ENCODE measurements at places on chromosomes 11 and 22. TPM values are rescaled to one million over a fixed set of nuclear protein-coding genes. Genes with fewer than 3 reads are reported as not detected.
A peak's percentile ranks its signal among the peaks of the same experiment; 100 is the strongest.

DNA sequence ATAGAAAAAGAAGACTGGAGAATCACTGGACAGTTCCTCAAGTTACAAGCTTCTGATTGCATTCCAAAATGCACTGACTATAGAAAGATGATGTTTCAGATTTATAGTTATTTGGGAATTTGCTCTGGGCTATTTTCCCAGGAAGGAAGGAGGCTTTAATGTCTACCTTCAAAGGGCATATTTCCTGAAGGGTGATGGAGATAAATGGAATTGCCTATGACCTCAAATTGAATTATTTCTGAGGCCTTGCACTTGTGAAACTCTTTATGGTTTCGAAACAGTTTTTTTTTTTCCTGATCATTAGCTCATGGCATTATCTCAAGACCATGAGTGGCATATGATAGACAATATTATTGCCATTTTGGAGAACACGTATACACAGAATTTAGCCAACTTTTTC is 333.9 kb downstream of the METTL15 start:
- H3K4me1 ChIP-seq: peaks cover 15% of the 10 kb centered on the region
- no peak for DNase-seq
- no peak overlapping the region for H3K27ac ChIP-seq
- no peaks in the 10 kb centered on the region for H3K27me3 ChIP-seq
- H3K4me3 ChIP-seq: no peak overlapping the region
- H3K36me3 ChIP-seq: no peaks in the 10 kb centered on the region

DNA sequence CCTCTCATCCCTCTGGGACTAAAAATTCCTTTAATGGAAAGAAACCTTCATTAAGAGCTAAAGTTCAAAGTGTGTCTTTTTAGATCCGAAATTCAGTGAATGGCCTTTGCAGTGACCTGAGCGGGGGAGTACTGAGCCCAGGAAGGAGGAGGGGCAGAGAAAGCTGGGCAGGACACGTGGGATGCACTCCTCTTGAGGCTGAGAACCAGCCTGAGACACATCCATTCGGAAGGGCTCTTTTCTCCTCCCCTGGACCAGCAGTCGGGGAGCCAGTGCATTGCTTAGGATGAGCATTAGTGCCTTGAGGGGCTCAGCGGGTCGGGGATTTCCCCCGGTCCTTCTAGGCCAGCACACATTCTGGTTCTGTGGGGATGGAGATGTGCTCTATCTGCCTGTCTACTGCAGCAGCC is 258.9 kb upstream of the B3GAT1 start:
- no peaks in the 10 kb centered on the region for H3K36me3 ChIP-seq
- H3K27ac ChIP-seq: no peak overlapping the region
- no peaks in the 10 kb centered on the region for H3K27me3 ChIP-seq
- DNase-seq: no peak
- H3K4me3 ChIP-seq: no peak overlapping the region
- H3K4me1 ChIP-seq: no peaks in the 10 kb centered on the region

- no peak overlapping the region for H3K27ac ChIP-seq
- no peak overlapping the region for H3K4me3 ChIP-seq
- peaks cover 5% of the 10 kb centered on the region for H3K36me3 ChIP-seq
- DNase-seq: peak; percentile 74
Measured at GRCh38 chr22:27804470-27805297, 3.1 kb upstream of the MN1 start.

DNA sequence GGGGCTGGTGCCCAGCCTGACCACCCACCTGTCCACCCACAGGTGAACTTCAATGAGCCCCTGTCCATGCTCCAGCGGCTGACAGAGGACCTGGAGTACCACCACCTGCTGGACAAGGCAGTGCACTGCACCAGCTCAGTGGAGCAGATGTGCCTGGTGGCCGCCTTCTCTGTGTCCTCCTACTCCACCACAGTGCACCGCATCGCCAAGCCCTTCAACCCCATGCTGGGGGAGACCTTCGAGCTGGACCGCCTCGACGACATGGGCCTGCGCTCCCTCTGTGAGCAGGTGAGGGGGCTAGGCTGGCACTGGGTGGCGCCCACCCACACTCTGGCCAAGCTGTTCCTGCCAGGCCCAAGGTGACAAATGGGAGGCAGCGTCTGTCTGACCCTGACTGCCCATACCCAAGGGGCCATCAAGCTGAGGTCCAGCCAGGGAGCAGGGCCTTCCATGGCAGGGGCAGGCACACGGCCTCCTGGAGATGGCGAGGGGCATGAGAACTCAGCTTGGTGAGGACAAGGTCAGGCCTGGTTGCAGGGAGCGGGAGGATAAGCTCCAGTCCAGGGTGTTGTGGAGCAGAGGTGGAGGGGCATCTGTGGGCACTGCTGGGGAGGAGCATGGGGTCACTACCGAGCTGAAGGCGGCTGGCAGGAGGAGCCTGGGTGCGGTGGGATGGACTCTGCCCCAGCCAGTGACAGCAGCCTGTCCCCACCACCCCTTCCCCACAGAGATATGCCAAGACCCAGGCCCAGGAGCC is 77.7 kb downstream of the MORC2 start:
- H3K36me3 ChIP-seq: no peaks in the 10 kb centered on the region
- no peak overlapping the region for H3K27ac ChIP-seq
- no peak for DNase-seq
- no peaks in the 10 kb centered on the region for H3K4me1 ChIP-seq
- no peaks in the 10 kb centered on the region for H3K27me3 ChIP-seq

DNA sequence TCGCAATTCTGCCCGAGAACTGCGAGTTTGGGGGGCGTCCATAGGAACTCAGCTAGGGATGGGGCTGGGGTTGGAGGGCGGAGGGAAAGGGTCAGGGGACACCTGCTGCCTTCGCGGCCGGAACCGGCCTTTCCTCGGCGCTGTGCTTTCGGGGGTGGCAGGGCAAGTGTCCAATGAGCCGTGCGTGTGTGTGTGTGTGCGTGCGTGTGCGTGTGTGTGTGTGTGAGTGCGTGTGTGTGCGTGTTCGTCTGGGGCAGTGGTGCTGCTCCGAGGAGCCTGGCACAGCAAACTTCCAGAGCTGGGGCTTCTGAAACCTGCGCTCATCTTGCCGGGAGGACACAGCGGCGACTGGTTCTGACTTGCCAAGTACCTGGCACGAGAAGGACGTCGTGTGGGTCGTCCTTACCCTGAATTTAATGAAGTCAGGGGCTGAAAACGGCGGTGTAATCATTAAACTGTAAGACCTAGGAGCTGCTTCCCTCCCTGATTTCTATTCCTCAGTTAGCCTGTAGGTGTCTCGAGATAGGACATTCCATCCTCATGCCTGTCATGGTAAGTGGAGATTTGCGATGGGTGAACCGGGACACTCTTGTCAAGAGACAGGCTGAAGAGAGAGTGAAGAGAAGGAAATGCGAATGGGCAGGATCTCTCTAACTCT is 27.0 kb upstream of the AMOTL1 start:
- no peak for DNase-seq
- no peak overlapping the region for H3K27ac ChIP-seq
- H3K27me3 ChIP-seq: no peaks in the 10 kb centered on the region
- peak overlapping the region; percentile 50 for H3K4me3 ChIP-seq
- H3K36me3 ChIP-seq: no peaks in the 10 kb centered on the region

Gene TAGLN
- 717 TPM for total RNA-seq
